ENCODE measurements at places on chromosomes 7 and 10. TPM values are rescaled to one million over a fixed set of nuclear protein-coding genes. Genes with fewer than 3 reads are reported as not detected.

IFIT2 gene
- 14.6 TPM for total RNA-seq

CALCR gene
- total RNA-seq, result not detected

PVRIG gene
- 71.8 TPM for total RNA-seq

ALOX5 gene
- 6.8 TPM for total RNA-seq

DLG5 gene
- total RNA-seq, result 9.6 TPM

PROSER2 gene
- 0.28 TPM for total RNA-seq

GRCh38 chr7:5200561-5201235 lies 10.7 kb downstream of the WIPI2 start:
- no peaks in the 10 kb centered on the region for H3K4me1 ChIP-seq
- no peak overlapping the region for H3K4me3 ChIP-seq
- H3K36me3 ChIP-seq, result peaks cover 37% of the 10 kb centered on the region
- DNase-seq, result no peak
- no peaks in the 10 kb centered on the region for H3K27me3 ChIP-seq

- no peak overlapping the region for H3K27ac ChIP-seq
- H3K4me3 ChIP-seq, result no peak overlapping the region
- no peaks in the 10 kb centered on the region for H3K4me1 ChIP-seq
- no peaks in the 10 kb centered on the region for H3K36me3 ChIP-seq
- DNase-seq, result no peak
These were observed 35.2 kb upstream of the ASAH2 start for GRCh38 chr10:50286517-50286916.

GRCh38 chr10:118835682-118836326 lies 81.0 kb upstream of the CACUL1 start:
- peaks cover 22% of the 10 kb centered on the region for H3K4me1 ChIP-seq
- H3K27me3 ChIP-seq, result peaks cover 2% of the 10 kb centered on the region
- no peaks in the 10 kb centered on the region for H3K36me3 ChIP-seq
- no peak for DNase-seq
- H3K27ac ChIP-seq, result no peak overlapping the region

GRCh38 chr7:158286210-158286609 lies 301.4 kb downstream of the PTPRN2 start:
- no peak overlapping the region for H3K4me3 ChIP-seq
- H3K27me3 ChIP-seq, result no peaks in the 10 kb centered on the region
- no peak for DNase-seq
- no peaks in the 10 kb centered on the region for H3K4me1 ChIP-seq
- no peak overlapping the region for H3K27ac ChIP-seq

GRCh38 chr7:7595451-7595850 lies 28.8 kb downstream of the MIOS start:
- no peak overlapping the region for H3K4me3 ChIP-seq
- H3K36me3 ChIP-seq, result peaks cover 28% of the 10 kb centered on the region
- peaks cover 4% of the 10 kb centered on the region for H3K4me1 ChIP-seq
- no peaks in the 10 kb centered on the region for H3K27me3 ChIP-seq

DNA sequence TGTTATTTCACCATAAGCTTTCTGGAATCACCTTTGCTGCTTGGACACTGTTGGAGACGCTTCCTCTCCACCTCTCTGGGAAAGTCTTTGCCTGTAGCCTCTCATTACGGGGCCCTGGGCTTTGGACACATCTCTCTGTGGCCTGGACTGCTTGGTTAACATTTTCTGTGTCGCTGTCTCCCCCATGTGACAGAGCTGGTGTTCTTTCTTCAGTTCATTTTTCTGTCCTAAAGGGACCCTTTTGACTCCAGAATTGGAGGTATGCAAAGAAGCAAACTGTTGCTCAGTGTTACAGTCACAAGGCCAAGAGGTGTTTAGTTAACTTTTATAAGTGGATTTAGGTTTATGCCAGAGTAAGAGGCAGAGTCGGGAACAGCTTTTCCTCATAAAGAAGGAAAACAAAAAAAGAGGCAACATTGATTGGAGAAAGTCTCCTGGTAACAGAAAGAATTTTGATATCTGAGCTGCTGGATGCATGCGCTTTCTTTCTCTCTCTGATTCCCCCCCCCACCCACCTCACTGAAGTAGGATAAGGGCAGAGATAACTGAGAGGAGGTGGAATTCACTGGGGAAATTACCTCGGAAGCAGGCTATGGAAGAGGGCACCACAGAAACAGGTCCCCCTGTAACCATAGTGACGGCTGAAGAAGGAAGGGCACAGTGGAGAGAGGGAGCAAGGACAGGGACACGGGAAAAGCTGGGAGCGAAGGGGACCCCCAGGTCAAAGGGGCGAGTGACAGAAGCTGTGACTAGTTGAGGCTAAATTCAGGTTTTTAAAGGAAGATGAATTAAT lies 57.8 kb downstream of the LGI1 start:
- no peaks in the 10 kb centered on the region for H3K36me3 ChIP-seq
- H3K4me3 ChIP-seq, result no peak overlapping the region
- no peak for DNase-seq
- H3K27me3 ChIP-seq, result peaks cover 42% of the 10 kb centered on the region

DNA sequence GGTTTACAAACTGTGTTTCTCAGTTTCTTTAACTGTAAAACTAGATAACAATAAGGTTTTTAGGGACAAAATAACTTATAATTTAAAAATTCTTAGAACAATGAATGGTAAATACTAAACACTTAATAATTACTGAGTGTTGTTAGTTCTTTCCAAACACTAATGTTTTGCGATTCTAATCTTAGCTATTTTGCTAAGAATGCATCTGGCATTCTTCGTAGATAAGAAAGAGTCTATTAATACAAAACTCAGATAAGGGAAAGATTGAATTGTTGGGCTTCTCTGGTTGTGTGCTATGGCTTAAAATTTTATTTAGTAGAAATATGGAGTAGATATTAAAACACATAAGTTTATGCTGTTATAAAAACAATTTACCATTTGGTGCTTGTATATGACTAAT lies 45.4 kb downstream of the TMEM229A start:
- H3K4me3 ChIP-seq, result no peak overlapping the region
- no peaks in the 10 kb centered on the region for H3K27me3 ChIP-seq
- no peak overlapping the region for H3K27ac ChIP-seq

DNA sequence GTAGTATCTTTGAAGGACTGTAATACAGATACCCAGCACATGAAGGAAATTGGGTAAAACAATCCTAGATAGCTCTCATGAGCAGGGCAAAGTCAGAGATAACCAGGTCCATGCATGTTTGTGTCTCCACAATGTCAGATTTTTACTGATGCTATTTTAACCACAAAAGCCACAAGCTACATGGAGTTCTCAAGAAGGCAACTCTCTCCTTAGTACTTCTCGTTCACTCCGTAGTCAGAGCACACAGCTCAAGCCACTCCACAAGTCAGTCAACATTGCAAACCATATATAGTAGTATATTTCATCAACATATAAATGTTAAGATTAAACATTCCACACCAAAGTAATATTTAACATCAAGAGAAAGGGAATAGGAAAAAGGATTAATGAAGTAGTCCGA lies 98.0 kb upstream of the PIK3CG start:
- H3K4me1 ChIP-seq, result peaks cover 25% of the 10 kb centered on the region
- H3K27ac ChIP-seq, result no peak overlapping the region
- no peak overlapping the region for H3K4me3 ChIP-seq
- H3K36me3 ChIP-seq, result no peaks in the 10 kb centered on the region

DNA sequence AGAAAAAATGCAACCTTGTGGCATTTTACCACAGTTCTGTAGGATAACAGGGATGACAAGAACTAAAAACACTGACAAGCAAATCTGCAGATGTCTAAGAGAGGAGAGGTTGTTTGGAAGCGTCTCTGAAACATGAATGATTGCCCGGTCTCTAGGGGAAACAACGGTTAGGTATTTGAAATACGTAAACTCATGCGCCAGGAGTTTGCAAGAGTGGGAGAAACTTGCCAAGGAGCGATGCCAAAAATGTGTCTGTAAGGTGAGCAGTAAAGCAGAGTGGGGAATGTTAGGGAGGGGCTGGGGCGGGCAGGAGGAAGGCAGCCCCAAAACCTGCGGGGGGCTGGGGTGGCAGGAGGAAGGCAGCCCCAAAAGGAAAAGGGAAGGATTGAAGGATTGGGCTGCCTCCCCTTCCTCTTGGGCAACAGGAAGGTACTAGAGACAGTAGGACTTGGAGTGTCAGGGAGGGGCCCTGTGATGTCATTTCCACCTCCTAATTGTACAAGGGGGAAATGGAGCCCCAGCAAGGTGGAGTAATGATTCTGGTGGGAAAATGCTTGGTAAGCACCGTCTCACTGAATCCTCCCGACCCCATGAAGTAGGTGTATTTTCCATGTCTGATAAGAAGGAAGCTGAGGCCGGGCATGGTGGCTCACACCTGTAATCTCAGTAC lies 33.2 kb upstream of the PLEKHA1 start:
- H3K36me3 ChIP-seq, result no peaks in the 10 kb centered on the region
- no peak overlapping the region for H3K27ac ChIP-seq
- H3K27me3 ChIP-seq, result peaks cover 10% of the 10 kb centered on the region
- H3K4me3 ChIP-seq, result no peak overlapping the region

GRCh38 chr7:99366646-99367045 lies 7.9 kb upstream of the ARPC1B start:
- no peak overlapping the region for H3K4me3 ChIP-seq
- H3K36me3 ChIP-seq, result peaks cover 49% of the 10 kb centered on the region
- no peaks in the 10 kb centered on the region for H3K27me3 ChIP-seq
- no peak overlapping the region for H3K27ac ChIP-seq
- no peak for DNase-seq

DNA sequence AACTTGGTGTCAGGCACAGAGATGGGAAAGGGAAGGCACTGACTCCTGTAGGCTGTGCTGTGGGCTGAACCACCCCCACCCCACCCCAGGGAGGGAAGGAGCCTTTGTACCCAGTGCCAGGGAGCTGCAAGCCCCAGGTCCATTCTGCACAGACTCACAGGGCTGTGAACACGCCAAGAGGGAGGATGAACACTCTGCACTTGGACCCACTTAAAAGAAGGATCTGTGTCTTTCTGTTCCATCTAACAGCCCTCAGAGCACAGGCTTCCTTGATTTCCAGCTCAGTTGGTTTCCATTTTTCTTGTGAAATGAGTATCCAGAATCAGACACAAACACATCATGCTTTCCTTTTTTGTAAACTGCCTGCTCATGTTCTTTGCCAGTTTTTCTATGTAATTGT lies 84.9 kb downstream of the GRB10 start:
- H3K4me1 ChIP-seq, result peaks cover 14% of the 10 kb centered on the region
- H3K4me3 ChIP-seq, result no peak overlapping the region
- no peak overlapping the region for H3K27ac ChIP-seq
- H3K27me3 ChIP-seq, result peaks cover 2% of the 10 kb centered on the region
- no peak for DNase-seq
- H3K36me3 ChIP-seq, result no peaks in the 10 kb centered on the region

DNA sequence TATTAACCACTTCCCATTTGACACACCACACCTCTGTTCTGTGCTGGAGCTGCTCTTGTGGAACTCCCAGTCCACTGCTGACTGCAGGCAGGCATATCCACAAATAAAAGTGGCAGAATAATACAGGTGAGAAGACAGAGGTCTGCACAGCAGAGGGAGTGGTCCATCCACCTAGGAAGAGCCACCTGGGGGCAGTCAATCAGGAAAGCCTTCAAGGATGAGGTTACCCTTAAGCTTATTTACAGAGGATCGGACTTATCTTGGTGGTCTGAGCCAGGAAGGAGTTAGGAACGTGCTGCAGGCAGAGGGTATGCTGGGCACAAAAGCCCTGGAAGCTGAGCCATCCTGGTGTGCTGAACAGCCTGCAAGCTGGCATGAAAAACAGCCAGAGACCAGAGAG lies 78.7 kb downstream of the FRMPD2 start:
- no peaks in the 10 kb centered on the region for H3K36me3 ChIP-seq
- H3K4me3 ChIP-seq, result no peak overlapping the region
- no peak for DNase-seq
- no peak overlapping the region for H3K27ac ChIP-seq
- peaks cover 4% of the 10 kb centered on the region for H3K27me3 ChIP-seq

DNA sequence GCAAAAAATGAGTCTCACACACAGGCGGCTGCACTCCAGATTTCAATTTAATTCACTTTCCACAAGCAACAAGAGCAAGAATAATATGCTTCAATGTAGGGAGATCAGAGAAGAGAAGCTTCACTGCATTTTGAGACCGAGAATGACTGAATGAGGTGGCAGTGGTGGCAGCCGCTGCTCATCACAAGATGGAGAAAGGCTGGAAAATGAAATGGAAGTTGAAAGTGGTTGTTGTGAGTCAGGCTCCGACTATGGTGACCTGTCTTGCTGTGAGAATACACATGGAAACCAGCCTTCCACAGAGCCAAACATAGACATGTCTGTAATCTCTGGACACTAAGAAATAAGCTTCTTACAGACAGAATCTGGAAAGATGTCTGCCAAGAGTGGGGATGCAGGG lies 499.6 kb upstream of the LRRN3 start:
- DNase-seq, result no peak
- H3K36me3 ChIP-seq, result no peaks in the 10 kb centered on the region

DNA sequence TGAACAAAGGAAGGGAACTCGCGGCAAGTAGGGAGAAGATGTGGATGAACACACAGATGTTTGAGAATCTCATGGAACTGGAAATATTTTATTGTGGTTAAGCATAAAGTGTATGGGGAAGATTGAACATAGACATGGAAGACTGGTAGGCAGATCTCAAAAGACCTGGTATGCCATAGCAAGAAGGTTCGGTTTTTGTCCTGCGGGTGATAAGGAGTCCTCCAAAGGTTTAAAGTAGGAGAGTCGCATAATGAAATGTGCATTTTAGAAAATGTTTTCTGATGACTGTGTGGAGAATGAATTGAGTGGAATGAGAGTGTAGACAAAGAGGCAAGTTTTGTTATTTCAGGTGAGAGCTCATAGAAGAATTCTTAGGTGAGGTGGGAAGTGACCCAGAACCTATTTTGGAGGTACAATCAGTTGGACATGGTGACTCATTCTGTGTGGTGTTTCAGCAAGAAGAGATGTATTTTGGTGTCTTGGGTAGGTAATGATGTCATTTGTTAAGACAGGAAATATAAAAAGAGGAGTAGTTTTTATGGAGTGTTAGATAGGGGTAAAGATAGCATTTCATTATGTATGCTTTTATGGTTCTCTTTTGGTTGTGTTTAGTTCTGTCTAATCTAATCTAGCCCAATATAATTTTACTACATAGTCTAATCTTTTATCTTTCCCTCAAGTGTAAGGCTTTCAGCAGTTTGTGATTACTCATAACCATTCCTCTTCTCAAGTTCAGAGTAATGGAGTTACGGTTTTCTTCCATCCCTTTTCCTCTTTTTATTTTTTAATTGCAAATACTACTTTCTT lies 239.2 kb downstream of the EXOC4 start:
- H3K4me3 ChIP-seq, result no peak overlapping the region
- peaks cover 12% of the 10 kb centered on the region for H3K36me3 ChIP-seq
- no peaks in the 10 kb centered on the region for H3K27me3 ChIP-seq

- no peak overlapping the region for H3K27ac ChIP-seq
- H3K36me3 ChIP-seq, result peaks cover 14% of the 10 kb centered on the region
- H3K4me3 ChIP-seq, result no peak overlapping the region
- peaks cover 45% of the 10 kb centered on the region for H3K4me1 ChIP-seq
- no peak for DNase-seq
These were observed 2.2 kb downstream of the IDE start for GRCh38 chr10:92571649-92572048.

GRCh38 chr10:91410638-91411371 lies 661 bp downstream of the HECTD2 start:
- peak overlapping the region; percentile 72 for H3K27ac ChIP-seq
- peaks cover 17% of the 10 kb centered on the region for H3K4me1 ChIP-seq
- H3K27me3 ChIP-seq, result peaks cover 12% of the 10 kb centered on the region
- no peak for DNase-seq
- peak overlapping the region; percentile 81 for H3K4me3 ChIP-seq
- no peaks in the 10 kb centered on the region for H3K36me3 ChIP-seq
